ENCODE measurements at places on chromosomes 2 and 18. TPM values are rescaled to one million over a fixed set of nuclear protein-coding genes. Genes with fewer than 3 reads are reported as not detected.

ZDBF2 gene
- total RNA-seq: 10.9 TPM

SP5 gene
- total RNA-seq: not detected

PREB gene
- total RNA-seq: 40.1 TPM

SERPINB10 gene
- 0.13 TPM for total RNA-seq

UGT1A3 gene
- total RNA-seq: not detected

CFAP221 gene
- total RNA-seq: 0.37 TPM

NYAP2 gene
- total RNA-seq: not detected

HOXD3 gene
- total RNA-seq: not detected

GPR45 gene
- total RNA-seq: not detected

HRH4 gene
- 0.06 TPM for total RNA-seq

CRYGD gene
- total RNA-seq: not detected

ABCG8 gene
- total RNA-seq: not detected

IL36G gene
- total RNA-seq: not detected

FNDC4 gene
- 87.1 TPM for total RNA-seq

ZFP36L2 gene
- total RNA-seq: 12.6 TPM

NT5C1B gene
- not detected for total RNA-seq

YWHAQ gene
- total RNA-seq: 411 TPM

GAD1 gene
- total RNA-seq: not detected

STEAP3 gene
- 1.7 TPM for total RNA-seq

CNRIP1 gene
- total RNA-seq: 23.8 TPM

KCNG2 gene
- total RNA-seq: not detected

GYPC gene
- total RNA-seq: 83.0 TPM

RAB27B gene
- 5.0 TPM for total RNA-seq

CTNNA2 gene
- not detected for total RNA-seq

CIB4 gene
- total RNA-seq: not detected

CD226 gene
- 0.53 TPM for total RNA-seq

TACR1 gene
- not detected for total RNA-seq

SFTPB gene
- not detected for total RNA-seq

MTLN gene
- total RNA-seq: 46.4 TPM

DHRS9 gene
- not detected for total RNA-seq

BARD1 gene
- 34.0 TPM for total RNA-seq

SLC4A3 gene
- 0.40 TPM for total RNA-seq

ARHGEF4 gene
- total RNA-seq: 1.3 TPM

GALNT5 gene
- total RNA-seq: 28.8 TPM

OXER1 gene
- total RNA-seq: not detected

MALL gene
- 44.5 TPM for total RNA-seq

DPYSL5 gene
- not detected for total RNA-seq

LCT gene
- total RNA-seq: not detected

TRIB2 gene
- total RNA-seq: 49.0 TPM

GREB1L gene
- 1.2 TPM for total RNA-seq

SKOR2 gene
- total RNA-seq: not detected

CRYBA2 gene
- not detected for total RNA-seq

GAREM1 gene
- 1.8 TPM for total RNA-seq

FZD7 gene
- total RNA-seq: 7.4 TPM

NGEF gene
- total RNA-seq: 14.9 TPM

RAPGEF4 gene
- 2.2 TPM for total RNA-seq

SCN9A gene
- 0.40 TPM for total RNA-seq

SPEG gene
- 11.1 TPM for total RNA-seq

AQP12A gene
- total RNA-seq: not detected

ATP8B1 gene
- 210 TPM for total RNA-seq

CROCC2 gene
- under 0.01 TPM for total RNA-seq

TUBB8B gene
- not detected for total RNA-seq

RAB31 gene
- total RNA-seq: 73.6 TPM

SLC38A11 gene
- total RNA-seq: not detected

NETO1 gene
- total RNA-seq: not detected

HOXD1 gene
- not detected for total RNA-seq

All from aortic smooth muscle cell (primary cell).